GM12891 (cell line): ENCODE measurements at places on chromosomes 5 and 9.
A peak's percentile ranks its signal among the peaks of the same experiment; 100 is the strongest.

GRCh38 chr5:21642312-21642711, 1210.8 kb downstream of the CDH12 start:
- DNase-seq: no peak

DNA sequence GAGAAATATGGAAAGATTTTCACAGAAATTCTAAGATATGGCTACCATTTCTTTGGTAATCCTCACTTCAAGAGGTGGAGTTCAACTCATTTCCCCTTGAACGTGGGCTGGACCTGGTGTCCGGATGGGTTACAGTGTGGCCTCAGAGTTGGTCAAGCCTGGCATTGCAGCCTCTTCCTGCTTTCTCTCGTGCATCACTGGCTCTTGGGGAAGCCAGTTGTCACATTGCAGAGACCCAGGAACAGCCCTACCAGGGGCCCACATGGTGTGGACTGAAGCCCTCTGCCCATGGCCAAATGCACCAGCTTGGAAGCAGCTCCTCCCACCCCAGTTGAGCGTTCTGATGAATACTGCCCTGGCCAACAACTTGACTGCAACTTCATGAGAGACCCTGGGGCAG, 47.7 kb upstream of the FCN1 start:
- no peak for DNase-seq

DNA sequence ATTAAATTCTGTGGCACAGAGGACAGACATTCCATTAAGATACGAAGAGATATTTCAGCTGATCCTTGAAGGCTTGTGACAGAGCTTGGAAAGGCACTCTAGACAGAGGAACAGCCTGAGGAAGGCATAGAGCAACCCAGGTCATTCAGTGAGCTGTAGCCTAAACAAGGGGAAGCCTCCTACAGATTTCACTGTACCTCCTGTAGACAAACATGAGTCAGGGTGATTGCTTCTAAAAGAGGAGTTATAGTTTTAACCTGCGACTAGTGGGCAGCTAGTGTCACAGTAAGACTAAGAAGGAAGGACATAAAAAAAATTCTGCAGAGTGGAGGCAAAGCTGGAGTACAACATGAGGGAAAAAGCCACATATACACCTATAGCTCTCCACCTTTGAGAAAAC, 43.5 kb upstream of the ANKDD1B start:
- no peak for DNase-seq

GRCh38 chr9:95085861-95086563, 231.5 kb downstream of the FANCC start:
- DNase-seq: no peak

DNA sequence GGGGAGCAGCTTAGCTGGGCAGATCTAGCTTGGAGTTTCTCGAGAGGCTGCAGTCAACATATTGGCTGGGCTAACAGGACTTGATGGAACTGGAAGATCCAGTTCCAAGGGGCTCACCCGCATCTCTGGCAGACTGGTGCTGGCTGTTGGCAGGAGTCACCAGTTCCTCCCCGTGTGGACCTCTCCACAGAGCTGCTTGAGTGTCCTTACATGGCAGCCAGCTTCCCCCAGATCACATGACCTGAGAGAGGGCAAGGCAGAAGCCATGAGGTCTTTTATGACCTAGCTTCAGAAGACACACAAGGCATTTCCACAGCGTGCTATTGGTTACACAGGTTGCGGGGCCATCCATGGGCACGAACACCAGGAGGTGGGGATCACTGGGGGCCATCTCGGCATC, 26.4 kb upstream of the RXRA start:
- DNase-seq: no peak

GRCh38 chr5:146851133-146851532, 27.4 kb downstream of the PPP2R2B start:
- DNase-seq: no peak

DNA sequence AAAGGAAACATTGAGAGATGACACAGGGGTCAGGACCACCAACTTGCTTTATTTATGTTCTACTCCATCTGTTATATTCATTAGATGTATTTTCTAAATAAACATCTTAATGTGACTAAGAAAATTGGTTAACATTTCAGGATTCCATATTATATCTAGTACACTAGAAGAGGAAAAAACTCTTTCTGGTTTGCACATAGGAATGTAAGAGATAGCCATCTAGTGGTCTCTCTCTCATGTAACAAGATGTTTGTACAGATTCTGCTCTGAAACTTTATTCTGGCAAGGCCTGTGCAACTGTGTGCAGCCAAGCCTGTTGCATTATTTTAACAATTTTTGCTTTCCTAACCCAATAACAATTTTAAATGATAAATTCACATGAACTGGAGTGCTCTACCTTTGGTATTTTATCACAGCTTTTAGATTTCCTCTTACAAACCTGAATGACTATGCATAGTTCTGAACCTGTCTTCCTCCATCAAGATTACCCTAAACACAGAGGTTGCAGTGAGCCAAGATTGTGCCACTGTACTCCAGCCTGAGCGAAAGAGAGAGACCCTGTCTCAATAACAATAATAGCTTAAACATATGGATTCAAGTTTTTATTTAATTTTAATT, 148.2 kb downstream of the GIN1 start:
- DNase-seq: no peak

DNA sequence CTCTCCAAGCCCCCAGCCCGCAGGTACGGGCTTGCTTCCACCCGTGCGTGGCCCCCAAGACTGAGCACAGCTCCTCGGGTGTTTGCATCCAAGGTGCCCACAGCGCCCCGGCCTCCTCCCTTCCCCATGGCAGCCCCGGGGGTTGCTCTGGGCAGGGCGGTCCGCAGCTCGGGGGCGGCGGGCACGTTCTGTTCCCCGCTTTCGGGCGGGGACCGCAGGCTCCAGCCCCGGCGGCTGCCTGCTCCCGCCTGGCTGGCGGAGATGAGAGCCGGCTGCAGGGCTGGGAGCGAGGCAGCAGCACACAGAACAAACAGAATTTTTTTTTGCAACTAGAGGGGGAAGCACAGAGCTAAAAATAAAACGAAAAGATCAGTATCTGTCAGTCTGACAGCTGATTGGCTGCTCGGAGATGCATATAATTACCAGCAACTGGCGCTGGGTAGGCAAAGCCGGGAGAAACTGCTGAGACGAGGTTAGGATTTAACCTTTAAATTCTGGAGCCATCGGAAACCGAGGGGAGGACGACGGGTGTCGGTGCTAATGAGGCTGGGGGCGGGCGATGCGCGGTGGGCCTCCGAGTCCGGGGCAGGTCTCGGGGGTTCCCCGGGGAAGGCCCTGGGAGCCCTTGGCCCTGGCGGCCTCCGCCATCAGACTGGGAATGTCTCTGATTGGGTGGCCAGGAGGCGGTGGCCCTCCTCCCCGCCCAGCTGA, 142.7 kb upstream of the IER5L start:
- DNase-seq: peak; percentile 61

GRCh38 chr5:92514896-92515295, 1066.1 kb downstream of the NR2F1-AS1 start:
- DNase-seq: no peak

- DNase-seq: no peak
Observed at GRCh38 chr9:133237035-133237731, 28.1 kb upstream of the OBP2B start.

GRCh38 chr5:170315154-170315553, 17.6 kb upstream of the LCP2 start:
- no peak for DNase-seq

DNA sequence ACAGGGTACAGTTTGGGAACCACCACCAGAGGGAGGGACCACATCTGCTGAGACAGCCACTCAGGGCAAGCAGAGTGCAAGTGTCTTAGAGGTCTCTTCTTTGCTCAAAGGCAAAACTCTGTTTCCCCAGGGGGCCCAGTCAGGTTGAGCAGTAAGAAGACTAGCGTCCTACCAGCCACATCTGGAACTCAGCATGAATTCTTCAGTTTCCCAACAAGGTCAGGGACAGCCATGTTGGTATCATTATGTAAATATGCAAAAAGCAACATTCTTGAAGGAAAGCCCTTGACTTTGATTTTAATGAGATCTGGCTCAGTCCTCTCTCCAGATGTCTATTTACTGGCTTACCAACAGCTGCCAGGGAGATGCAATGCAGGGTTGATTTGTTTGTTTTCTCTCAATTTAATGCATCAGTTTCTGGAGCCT, 46.7 kb downstream of the TGFBI start:
- DNase-seq: no peak

DNA sequence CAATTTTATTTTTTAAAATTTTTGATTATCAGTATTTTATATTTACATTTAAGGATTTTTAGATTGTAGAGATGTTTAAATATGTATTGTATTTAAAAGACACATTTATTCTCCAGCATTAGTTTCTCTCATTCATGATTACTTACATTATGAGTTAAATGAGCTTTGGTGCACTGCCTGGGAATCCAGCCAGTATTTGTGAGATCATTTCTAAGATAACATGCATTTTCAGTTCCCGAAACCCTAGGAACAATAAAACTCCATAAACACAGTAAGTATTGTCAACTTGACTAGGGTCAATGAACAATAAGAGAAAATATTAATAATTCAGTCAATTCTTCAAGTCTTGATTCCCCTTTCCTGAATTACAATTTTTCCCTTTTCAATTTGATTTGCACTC, 403.3 kb downstream of the PLK2 start:
- no peak for DNase-seq

- DNase-seq: no peak
Observed at GRCh38 chr9:125932012-125932411, 184.8 kb downstream of the PBX3 start.

DNA sequence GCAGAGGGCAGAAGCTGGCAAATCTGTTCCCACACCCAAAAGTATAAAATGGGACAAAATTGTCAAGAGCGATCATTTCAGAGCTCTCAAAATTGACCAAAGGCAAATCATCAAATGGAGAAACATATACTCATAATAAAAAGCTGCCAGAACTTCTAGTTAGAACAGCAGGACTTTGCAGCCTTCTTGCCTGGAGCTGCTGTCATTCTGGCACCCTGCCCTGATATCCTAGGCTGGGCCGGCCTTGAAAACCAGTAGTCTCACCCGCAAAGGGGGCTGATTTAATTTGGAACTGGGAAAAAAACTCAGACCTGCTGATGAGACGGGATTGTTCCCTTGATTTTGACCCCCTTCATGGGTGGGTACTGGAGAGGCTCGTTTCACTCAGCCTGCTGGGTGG, 18.5 kb downstream of the OR2V1 start:
- DNase-seq: no peak

DNA sequence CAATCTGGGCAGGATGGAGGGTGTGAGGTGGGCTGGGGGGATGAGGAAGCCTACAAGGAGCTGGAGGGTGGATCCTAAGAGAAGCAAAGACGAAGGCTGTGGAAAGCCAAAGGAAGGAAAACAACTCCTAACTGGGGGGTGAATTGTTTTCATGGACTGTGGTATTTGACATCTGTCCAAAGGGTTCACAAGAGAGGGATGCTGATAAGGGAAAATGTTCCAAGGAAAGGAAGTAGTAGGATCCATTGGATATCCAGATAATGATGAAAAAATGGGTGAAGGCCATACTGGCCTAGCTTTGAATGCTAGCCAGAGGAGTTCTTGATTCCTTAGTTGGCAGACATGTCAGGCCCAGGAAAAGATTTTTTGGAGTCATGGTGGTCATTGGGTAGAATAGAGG, 51.8 kb upstream of the FOXI1 start:
- DNase-seq: no peak

GRCh38 chr5:6402939-6403338, 24.6 kb upstream of the MED10 start:
- no peak for DNase-seq

DNA sequence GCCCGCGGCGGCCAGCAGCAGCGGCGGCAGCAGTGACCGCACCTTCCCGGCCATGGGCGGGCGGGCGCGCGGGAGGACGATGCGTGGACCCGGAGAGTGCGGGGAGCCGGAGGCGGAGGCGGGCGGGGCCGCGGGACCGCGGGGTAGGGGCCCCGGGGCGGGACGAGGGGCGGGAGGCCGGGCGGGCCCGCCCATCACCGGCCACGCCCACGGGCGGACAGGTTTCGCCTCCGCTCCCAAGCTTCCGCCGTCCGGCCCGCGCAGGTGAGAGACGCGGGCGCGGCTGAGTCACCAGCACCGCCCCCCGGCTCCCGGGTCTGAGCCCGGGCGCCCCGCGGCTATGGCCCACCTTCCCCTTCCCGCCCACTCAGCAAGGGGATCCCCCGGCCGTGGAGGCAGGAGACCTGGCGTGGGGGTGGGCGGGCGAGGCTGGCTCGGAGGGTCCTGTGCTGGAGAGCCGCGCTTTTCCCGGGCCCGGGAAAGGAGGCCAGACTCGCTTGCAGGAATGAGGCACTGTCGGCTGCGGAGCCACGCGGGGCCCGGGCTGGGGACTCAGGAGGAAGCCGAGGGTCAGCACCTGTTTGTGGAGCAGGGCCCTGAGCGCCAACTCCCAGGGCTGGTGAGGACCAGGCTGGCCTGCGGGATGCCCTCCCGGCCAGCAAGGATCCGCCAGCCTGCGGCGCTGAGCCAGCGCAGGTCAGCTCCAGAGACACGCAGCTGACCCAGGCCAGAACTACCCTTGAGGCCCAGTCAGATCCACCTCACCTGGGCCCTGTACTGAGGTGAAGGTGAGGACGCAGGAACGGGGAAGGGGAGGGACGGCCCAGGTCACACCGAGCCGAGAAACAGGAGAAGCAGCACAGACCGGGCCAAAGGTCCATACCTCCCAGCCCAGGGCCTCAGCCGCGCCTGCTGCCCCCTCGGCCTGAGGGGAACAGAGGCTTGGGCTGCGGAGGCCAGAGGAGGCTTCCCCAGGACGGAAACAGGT, at the start of gene ENTPD2:
Gene ENTPD2 (minus strand): TSS at position 118 of the 988 bp plus-strand sequence. CDS start 64 bp downstream, at position 54.
- no peak for DNase-seq

DNA sequence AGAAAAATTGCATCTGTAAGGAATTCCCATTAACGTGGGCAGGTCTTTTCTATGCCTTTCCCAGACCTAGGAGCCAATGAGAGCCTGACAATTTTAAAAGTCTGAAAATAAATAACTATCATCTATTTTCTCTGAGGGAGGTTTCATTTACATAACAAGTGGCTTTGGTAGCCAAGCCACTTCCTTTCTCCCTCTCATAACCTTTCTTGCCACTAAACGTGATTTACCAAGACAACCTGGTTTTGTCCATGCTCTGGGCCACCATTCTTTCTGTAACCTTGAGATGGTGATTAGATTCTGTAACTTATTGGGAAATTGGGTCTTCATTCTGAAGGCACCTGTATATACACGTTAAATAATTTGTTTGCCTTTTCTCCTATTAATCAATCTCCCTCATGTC, 1046.9 kb downstream of the CDH12 start:
- no peak for DNase-seq

DNA sequence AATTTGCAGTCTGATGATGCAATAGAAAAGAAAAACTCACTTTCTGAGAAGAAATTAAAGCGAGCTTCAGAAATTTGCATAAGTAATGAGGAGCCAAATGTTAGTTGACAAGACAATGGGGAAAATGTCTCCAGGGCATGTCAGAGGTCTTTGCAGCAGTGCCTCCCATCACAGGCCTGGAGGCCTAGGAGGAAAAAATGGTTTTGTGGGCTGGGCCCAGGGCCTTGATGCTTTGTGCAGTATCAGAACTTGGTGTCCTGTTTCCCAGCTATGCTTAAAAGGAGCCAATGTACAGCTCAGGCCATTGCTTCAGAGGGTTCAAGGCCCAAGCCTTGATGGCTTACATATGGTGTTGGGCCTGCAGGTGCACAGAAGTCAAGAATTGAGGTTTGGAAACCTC, 298.4 kb downstream of the SMARCA2 start:
- DNase-seq: no peak

- DNase-seq: no peak
Observed at GRCh38 chr5:89297066-89297465, 414.1 kb upstream of the MEF2C start.
